ENCODE measurements at places on chromosomes 6 and 20. TPM values are rescaled to one million over a fixed set of nuclear protein-coding genes. Genes with fewer than 3 reads are reported as not detected.

GRCh38 chr20:44231713-44232468 is 15.2 kb upstream of the GDAP1L1 start:
- no peak for DNase-seq

DNA sequence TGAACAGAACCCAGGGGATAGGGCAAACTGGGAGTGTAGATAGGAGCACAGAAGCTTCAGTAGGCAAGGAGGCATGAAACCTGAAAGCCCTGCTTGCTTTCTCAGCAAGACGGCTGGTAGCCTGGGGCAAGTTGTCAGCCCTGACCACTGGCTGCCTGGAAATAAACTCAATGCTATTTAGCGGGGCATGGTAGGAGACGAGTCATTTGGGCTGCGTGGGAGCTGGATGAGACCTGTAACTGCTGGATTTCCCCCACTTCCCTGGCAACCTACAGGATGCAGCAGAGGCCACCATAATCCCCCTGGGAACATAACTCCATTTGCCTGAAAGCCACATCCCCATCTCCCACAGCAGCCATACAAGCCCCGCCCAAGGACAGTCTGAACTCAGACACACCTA is 332.6 kb upstream of the TBX18 start:
- no peak for DNase-seq

GRCh38 chr20:48096957-48097890 is 311.9 kb upstream of the SULF2 start:
- no peak for DNase-seq

DNA sequence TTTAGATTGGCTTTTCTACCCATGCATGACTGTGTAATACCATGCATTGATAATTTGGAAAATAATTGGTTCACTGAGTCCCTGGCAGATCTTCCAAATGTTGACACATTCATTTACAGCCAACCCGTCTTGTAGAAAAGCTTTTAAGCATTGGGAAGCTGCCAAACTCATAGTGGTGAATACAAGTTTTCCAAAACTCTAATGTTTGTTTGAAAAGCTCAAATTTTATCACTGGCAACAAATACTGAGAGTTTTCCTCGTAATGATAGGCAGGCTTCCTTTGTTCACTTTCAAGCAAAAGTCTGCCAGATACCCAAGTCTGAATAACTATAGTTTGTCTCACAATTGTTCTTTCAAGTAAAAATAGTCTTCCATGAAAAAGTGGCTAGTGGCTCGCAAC is 143.0 kb downstream of the FIG4 start:
- DNase-seq: no peak

- no peak for DNase-seq
Measured at GRCh38 chr6:7332090-7332745, 19.2 kb upstream of the SSR1 start.

- DNase-seq: no peak
Measured at GRCh38 chr6:24766680-24767462, 7.9 kb upstream of the GMNN start.

- no peak for DNase-seq
Measured at GRCh38 chr6:30571762-30572082, 480 bp downstream of the ABCF1 start.

DNA sequence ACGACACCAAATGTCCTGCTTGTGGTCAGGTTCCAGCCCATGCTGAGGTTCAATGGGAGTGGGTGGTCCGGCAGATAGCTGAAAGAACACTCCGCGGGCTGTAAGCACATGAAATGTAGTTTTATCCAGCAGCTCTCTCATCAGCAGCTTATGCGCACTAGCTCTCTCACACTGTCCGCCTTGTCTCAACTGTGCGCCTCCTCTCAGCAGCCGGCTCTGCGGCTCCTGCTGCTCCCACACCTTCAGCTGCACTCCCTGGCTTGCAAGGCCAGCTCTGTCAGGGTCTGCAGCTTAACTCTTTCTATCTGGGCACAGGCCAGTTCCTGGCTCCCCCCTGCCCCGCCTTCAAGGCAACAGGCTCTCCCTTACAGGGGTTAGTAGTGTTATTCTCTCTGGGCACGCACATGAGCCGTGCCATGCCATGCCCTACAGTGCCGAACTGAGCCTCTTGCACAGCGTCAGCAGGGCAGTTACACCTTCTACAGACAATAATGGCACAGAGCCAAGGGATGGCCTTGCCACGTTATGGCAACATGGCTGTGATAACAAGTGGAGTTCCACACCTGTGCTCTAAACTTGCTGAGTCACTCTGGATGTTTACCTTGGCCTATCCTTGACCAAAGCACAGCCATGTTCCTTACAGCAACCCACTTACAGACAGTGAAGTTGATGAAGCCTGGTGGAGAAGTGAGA is 84.0 kb upstream of the LRFN2 start:
- DNase-seq: no peak

GRCh38 chr6:169723200-169723909 is 945 bp downstream of the PHF10 start:
- DNase-seq: peak; percentile 59

GRCh38 chr20:4677846-4678245 is 43.9 kb upstream of the PRND start:
- no peak for DNase-seq

- no peak for DNase-seq
Measured at GRCh38 chr6:169917153-169917552, 165.7 kb downstream of the ERMARD start.

GRCh38 chr6:56246541-56246880 is 869 bp downstream of the COL21A1 start:
- no peak for DNase-seq

GRCh38 chr6:87754828-87755227 is 52.8 kb upstream of the AKIRIN2 start:
- no peak for DNase-seq

CGAS gene
- total RNA-seq: 11.9 TPM

RREB1 gene
- total RNA-seq: 56.5 TPM

CLIC1 gene
- 61.5 TPM for total RNA-seq

ENPP1 gene
- total RNA-seq: 0.08 TPM

HAO1 gene
- not detected for total RNA-seq

TSBP1 gene
- not detected for total RNA-seq

EPHA7 gene
- total RNA-seq: not detected

MRPS18A gene
- total RNA-seq: 26.1 TPM

BPIFB1 gene
- total RNA-seq: not detected

TRIM38 gene
- 17.0 TPM for total RNA-seq

ME1 gene
- total RNA-seq: not detected

DCBLD1 gene
- total RNA-seq: 1.4 TPM
